Left colon (tissue), 2 donors: ENCODE measurements at places on chromosomes 12 and 14.
A peak's percentile ranks its signal among the peaks of the same experiment; 100 is the strongest.

DNA sequence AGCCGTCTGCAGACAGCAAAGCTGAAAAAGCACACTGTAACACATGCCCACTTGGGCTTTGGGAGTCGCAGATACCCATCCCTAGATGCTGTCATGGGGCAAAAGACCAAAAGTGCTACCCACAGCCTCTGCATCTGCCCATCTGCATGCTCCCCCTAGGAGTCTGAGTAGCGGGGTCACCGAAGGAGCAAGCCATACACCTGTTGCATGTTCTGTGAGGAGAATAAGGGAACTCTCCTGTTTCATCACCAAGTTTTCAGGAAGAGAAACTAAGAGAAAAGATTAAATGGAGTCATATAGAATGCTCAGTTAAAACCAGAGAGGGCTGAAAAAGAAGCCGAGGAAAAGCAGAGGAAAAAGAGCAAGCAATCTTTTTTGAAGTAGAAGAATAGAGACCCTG is 13.7 kb upstream of the ST8SIA1 start:
- no peak for DNase-seq

GRCh38 chr12:54716261-54716660 is 68.1 kb upstream of the DCD start:
- DNase-seq, result no peak

DNA sequence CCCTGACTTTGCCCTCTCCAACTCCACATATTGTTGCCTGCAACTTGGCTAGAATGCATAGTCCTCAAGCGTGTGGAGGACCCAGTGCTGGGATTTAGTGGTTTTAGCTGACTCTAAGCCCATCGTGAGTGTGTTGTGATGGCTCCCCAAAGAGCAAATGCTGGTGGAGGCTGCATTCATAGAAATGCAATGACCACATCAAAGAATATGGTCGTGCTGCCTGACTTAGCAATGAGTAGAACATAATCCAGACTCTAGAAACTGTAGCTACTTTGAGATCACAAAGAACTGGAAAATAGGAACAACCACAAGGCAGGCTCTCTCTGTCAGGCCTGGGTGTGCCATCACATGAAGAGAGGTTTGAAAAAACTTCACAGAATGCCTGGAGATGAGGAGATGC is 1.3 kb downstream of the DYRK4 start:
- DNase-seq, result no peak

DNA sequence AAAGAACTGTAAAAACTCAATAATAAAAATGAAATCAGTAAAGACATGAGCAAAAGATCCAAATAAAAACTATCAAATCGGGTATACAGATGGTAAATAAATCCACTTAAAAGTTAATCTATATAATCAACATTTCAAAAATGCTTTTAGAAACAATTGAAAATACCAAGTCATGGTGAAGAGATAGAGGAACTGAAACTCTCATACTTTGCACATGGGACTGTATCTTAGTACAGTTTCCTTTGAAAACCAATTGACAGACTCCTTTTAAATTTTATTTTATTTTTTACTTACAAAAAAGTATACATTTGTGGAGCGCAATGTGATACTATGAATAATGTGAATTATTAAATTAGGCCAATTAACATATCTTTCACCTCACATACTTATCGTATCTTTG is 98.6 kb upstream of the FAR2 start:
- no peak for DNase-seq

GRCh38 chr14:77882098-77882497 is 82.2 kb downstream of the ADCK1 start:
- DNase-seq, result peak; percentile 15
